ENCODE measurements at places on chromosomes 1 and 21. TPM values are rescaled to one million over a fixed set of nuclear protein-coding genes. Genes with fewer than 3 reads are reported as not detected.

C1orf115 gene
- 3.6 TPM for total RNA-seq

CDA gene
- 2.2 TPM for total RNA-seq

LINGO4 gene
- not detected for total RNA-seq

ITLN2 gene
- total RNA-seq = not detected

ADAMTS4 gene
- total RNA-seq = 1.8 TPM

CYYR1 gene
- not detected for total RNA-seq

OR6N1 gene
- not detected for total RNA-seq

PLPP3 gene
- 179 TPM for total RNA-seq

GJC2 gene
- total RNA-seq = 0.60 TPM

SPRR1B gene
- total RNA-seq = not detected

TRAPPC10 gene
- total RNA-seq = 11.7 TPM

CHRNB2 gene
- total RNA-seq = under 0.01 TPM

LRRC7 gene
- total RNA-seq = not detected

HMGCS2 gene
- not detected for total RNA-seq

OVAAL gene
- not detected for total RNA-seq

CENPL gene
- 2.3 TPM for total RNA-seq

DDX20 gene
- 10.4 TPM for total RNA-seq

HCRTR1 gene
- total RNA-seq = 0.70 TPM

ILDR2 gene
- 0.09 TPM for total RNA-seq

TCP10L gene
- 0.35 TPM for total RNA-seq

SEC16B gene
- total RNA-seq = 1.5 TPM

TFF2 gene
- not detected for total RNA-seq

CHRM3 gene
- total RNA-seq = 0.09 TPM

DNALI1 gene
- total RNA-seq = 2.9 TPM

PRKCZ gene
- total RNA-seq = 3.0 TPM

CD1B gene
- not detected for total RNA-seq

ZBED6 gene
- 11.6 TPM for total RNA-seq

SPATA17 gene
- total RNA-seq = 5.0 TPM

FAM78B gene
- 0.12 TPM for total RNA-seq

TMEM125 gene
- not detected for total RNA-seq

TRIM58 gene
- total RNA-seq = 0.58 TPM

TCHH gene
- total RNA-seq = not detected

SH2D1B gene
- not detected for total RNA-seq

MCL1 gene
- 211 TPM for total RNA-seq

CASZ1 gene
- under 0.01 TPM for total RNA-seq

CASQ2 gene
- not detected for total RNA-seq

DIRAS3 gene
- total RNA-seq = 4.0 TPM

TEKT2 gene
- total RNA-seq = not detected

AMY2B gene
- 4.6 TPM for total RNA-seq

CD1E gene
- not detected for total RNA-seq

APCS gene
- not detected for total RNA-seq

B3GALT5 gene
- not detected for total RNA-seq

C1orf94 gene
- total RNA-seq = not detected

RPS6KA1 gene
- total RNA-seq = 0.77 TPM

WDR3 gene
- 8.9 TPM for total RNA-seq

THAP3 gene
- total RNA-seq = 19.3 TPM

GBP6 gene
- not detected for total RNA-seq
